Activated T-helper 2 cell treated with anti-CD3 and anti-CD28 coated beads, Interferon-gamma antibody, Interleukin-2, Interleukin-4, amounts not matched to agents 10 μg/mL and 5 μg/mL and 100 μg/mL, durations not matched to agents 14 hours and 24 hours and 36 hours (primary cell): ENCODE measurements at places on chromosomes 11 and 22. TPM values are rescaled to one million over a fixed set of nuclear protein-coding genes. Genes with fewer than 3 reads are reported as not detected.

- H3K4me1 ChIP-seq, result peaks cover 45% of the 10 kb centered on the region
- no peak overlapping the region for H3K27ac ChIP-seq
- H3K27me3 ChIP-seq, result no peaks in the 10 kb centered on the region
- H3K4me3 ChIP-seq, result no peak overlapping the region
- DNase-seq, result peak; percentile 11
These were observed 75.8 kb downstream of the CD44 start for GRCh38 chr11:35214792-35215193.

DNA sequence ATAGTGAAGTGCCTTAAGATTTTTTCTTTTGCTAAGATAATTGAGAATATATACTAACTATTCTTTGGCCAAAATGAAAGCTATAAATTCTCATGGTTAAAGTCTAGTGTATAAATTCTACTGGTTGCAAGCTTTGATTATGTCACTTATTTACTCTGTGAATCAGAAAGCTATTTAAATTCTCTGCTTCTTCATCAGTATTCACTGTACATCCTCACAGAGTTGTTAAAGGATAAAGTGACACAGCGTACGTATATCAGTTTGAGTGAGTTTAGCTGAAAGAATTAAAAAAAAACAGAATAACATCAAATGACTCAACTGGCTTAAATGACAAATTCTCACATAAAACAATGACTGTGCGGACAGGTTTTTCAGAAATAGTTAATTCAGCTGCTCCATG, 453.1 kb downstream of the NELL1 start:
- no peak for DNase-seq
- H3K4me3 ChIP-seq, result no peak overlapping the region
- H3K36me3 ChIP-seq, result no peaks in the 10 kb centered on the region
- H3K27me3 ChIP-seq, result no peaks in the 10 kb centered on the region
- no peaks in the 10 kb centered on the region for H3K4me1 ChIP-seq
- no peak overlapping the region for H3K27ac ChIP-seq

GRCh38 chr22:25651332-25652085, 87.0 kb downstream of the GRK3 start:
- no peak overlapping the region for H3K27ac ChIP-seq
- no peak overlapping the region for H3K4me3 ChIP-seq
- no peak for DNase-seq
- peaks cover 49% of the 10 kb centered on the region for H3K36me3 ChIP-seq

DNA sequence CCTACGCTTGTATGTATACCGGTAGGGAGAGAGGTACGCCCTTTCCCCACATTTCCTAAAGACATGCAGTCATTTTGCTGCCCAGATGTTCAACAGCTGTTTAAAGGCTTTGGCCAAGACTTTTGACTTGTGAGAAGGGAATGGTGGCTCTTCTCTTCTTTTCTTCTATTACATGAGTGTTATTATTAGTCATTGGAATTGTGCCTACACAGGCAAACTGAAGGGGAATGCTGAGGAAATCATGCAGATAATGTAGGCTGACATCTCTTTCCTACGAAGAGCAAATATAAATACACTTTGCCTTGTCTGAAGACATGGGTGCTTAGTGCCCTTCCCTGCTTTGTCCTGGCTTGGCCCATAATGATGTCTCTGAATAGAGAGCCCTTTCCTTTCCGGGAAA, 194.3 kb upstream of the NARS2 start:
- no peak overlapping the region for H3K4me3 ChIP-seq
- no peaks in the 10 kb centered on the region for H3K4me1 ChIP-seq
- no peaks in the 10 kb centered on the region for H3K36me3 ChIP-seq
- DNase-seq, result no peak
- H3K27ac ChIP-seq, result no peak overlapping the region

GRCh38 chr11:57406337-57406904, 16.0 kb upstream of the PRG2 start:
- H3K4me1 ChIP-seq, result peaks cover 30% of the 10 kb centered on the region
- DNase-seq, result no peak
- H3K4me3 ChIP-seq, result peak overlapping the region; percentile 2
- H3K36me3 ChIP-seq, result peaks cover 64% of the 10 kb centered on the region
- peak overlapping the region; percentile 98 for H3K27ac ChIP-seq

GRCh38 chr11:75450236-75450635, 17.2 kb upstream of the KLHL35 start:
- no peaks in the 10 kb centered on the region for H3K36me3 ChIP-seq
- peaks cover under 1% of the 10 kb centered on the region for H3K27me3 ChIP-seq
- H3K4me3 ChIP-seq, result no peak overlapping the region
- H3K27ac ChIP-seq, result no peak overlapping the region
- no peaks in the 10 kb centered on the region for H3K4me1 ChIP-seq

GRCh38 chr22:20299746-20300136, 20.1 kb downstream of the DGCR6L start:
- peaks cover 26% of the 10 kb centered on the region for H3K27me3 ChIP-seq
- no peak overlapping the region for H3K27ac ChIP-seq
- no peaks in the 10 kb centered on the region for H3K36me3 ChIP-seq
- H3K4me1 ChIP-seq, result peaks cover 2% of the 10 kb centered on the region

DNA sequence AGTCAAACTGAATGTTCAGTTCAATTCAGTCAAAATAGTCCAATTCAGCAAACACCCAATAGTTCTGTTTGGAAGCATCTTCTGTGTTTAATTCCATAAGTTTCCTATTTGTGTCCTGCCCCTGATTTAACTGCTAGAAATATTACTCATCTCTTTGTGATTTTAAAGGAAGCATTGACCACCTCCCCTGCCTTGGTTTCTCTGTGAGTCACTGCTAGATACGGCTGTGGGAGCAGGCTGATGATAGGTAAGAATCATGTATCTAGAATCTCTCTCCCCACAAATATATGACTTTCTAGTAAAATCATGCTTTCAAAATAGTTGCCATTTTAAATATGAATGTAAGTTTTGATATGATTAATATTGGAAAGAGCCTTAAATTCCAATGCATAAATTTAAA, 888.5 kb downstream of the NTM start:
- no peaks in the 10 kb centered on the region for H3K36me3 ChIP-seq
- no peaks in the 10 kb centered on the region for H3K4me1 ChIP-seq
- DNase-seq, result no peak
- H3K27ac ChIP-seq, result no peak overlapping the region
- no peaks in the 10 kb centered on the region for H3K27me3 ChIP-seq

DNA sequence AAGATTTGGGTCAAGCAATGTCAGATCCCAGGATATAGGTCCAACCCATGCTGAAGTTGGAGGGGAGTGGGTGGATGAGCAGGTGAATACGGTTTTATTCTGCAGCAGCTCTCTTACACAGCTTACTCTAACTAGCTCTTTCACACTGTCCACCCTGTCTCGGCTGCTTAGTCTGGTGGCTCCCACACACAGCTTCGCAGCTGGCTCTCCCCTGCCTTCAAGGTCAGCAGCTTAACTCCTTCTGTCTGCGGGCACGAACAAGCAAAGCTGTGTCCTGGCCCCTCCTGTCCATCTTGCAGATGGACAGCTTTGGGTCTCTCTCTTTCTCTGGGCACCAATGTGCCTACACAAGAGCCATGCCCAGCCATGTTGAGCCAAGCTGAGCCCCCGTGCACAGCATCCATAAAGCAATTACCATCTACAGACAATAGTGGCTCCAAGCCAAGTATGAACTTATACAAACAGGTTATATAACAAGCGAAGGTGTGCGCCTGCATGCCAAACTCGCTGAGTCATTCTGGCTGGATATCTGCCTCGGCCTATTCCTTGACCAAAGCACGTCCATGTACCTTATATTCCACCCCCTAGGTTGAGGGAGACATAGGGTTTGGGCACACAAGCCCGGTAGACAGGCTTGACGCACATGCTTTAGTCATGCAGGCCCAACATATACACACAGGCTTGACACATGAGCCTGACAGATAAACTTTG, 1307.8 kb upstream of the RAG2 start:
- no peak for DNase-seq
- H3K4me1 ChIP-seq, result no peaks in the 10 kb centered on the region
- H3K4me3 ChIP-seq, result no peak overlapping the region
- H3K27me3 ChIP-seq, result no peaks in the 10 kb centered on the region
- H3K27ac ChIP-seq, result no peak overlapping the region

MGAT3 gene
- total RNA-seq, result 0.11 and 0.21 TPM in 2 replicates

GRCh38 chr22:31579835-31580242, 82.2 kb downstream of the PISD start:
- peaks cover 79% of the 10 kb centered on the region for H3K36me3 ChIP-seq
- peak overlapping the region; percentile 13 for H3K27ac ChIP-seq
- H3K4me1 ChIP-seq, result peaks cover 31% of the 10 kb centered on the region
- H3K27me3 ChIP-seq, result no peaks in the 10 kb centered on the region
- DNase-seq, result no peak

DNA sequence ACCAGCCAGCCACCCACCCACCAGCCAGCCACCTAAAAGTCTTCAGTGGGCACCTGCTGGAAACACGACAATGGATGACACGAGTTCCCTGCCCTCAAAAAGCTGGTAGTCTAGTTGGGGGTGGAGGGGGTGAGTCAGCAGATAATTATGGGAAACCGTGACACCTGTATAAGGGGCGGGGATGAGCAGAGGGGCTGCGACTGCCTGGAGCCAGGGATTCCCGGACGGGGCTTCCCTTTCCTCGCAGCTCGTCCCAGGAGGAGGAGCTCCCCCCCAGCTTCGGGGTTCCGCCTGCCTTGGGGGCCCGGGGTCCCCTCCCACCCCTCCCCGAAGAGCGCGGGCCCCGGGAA, 2.3 kb upstream of the RTN4RL2 start:
- no peak overlapping the region for H3K4me3 ChIP-seq
- H3K36me3 ChIP-seq, result no peaks in the 10 kb centered on the region
- DNase-seq, result no peak
- peaks cover 22% of the 10 kb centered on the region for H3K4me1 ChIP-seq
- H3K27ac ChIP-seq, result no peak overlapping the region
- peaks cover 49% of the 10 kb centered on the region for H3K27me3 ChIP-seq

DNA sequence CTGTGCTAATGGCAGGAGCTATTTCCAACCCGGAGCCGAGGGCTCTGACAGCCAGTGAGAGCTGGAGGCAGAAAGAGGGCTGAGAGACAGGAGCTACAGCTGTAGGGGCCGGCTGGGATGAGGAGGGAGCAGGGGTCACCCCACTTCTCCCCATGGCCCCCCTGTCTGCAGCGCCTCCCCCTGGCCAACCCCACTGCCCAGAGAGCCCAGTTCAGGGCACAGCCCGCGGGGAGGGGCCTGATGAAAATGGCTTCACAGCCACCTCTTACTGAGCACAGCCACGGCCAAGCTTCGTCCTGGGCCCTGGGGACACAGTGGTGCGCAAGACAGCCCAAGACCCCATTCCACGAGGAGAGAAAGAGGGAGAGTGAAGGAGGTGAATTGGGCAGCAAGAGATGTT, 27.9 kb downstream of the RPL3 start:
- no peaks in the 10 kb centered on the region for H3K36me3 ChIP-seq
- no peak overlapping the region for H3K27ac ChIP-seq
- H3K27me3 ChIP-seq, result no peaks in the 10 kb centered on the region
- DNase-seq, result no peak
- no peaks in the 10 kb centered on the region for H3K4me1 ChIP-seq

ZNF214 gene
- total RNA-seq, result not detected in 2 replicates

GRCh38 chr11:57310630-57311086, 14.1 kb downstream of the TNKS1BP1 start:
- H3K27ac ChIP-seq, result no peak overlapping the region
- H3K4me1 ChIP-seq, result peaks cover 3% of the 10 kb centered on the region
- peak overlapping the region; percentile 28 for H3K4me3 ChIP-seq
- no peaks in the 10 kb centered on the region for H3K27me3 ChIP-seq
- peaks cover 4% of the 10 kb centered on the region for H3K36me3 ChIP-seq
- no peak for DNase-seq

DNA sequence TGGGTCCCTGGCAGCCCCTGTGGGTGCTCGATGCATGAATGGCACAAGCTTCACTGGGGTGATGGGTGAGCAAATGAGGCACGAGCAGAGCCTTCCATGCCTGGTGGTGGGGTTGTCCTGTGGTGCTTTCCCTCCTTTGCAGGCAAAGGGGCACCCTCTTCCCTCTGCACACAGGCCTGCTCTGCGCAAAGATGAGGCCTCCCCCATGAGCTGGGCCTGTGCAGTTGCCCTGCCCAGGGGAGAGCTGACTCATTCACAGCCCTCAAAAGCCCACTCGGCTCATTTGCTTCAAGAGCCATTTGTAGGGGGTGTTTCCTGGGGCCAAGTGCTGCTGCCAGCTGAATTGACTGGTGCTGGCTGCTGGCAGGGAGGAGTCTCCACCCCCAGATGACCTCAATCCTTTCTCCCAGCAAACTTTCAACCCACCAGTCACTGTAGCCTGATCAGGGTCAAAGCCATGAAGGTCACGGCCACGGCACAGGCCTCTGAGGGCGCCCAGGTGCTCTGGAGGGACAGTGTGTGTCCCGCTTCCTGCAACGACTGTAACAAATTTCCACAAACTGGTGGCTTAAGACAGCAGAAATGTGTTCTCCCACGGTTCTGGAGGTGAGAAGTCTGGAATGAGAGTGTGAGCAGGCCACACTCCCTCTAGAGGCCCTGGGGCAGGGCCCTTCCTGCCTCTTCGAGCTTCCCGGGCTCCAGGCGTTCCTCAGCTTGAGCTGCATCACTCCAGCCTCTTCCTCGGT, 48.8 kb upstream of the ANO1 start:
- H3K4me3 ChIP-seq, result no peak overlapping the region
- H3K27ac ChIP-seq, result no peak overlapping the region
- H3K36me3 ChIP-seq, result no peaks in the 10 kb centered on the region
- no peaks in the 10 kb centered on the region for H3K4me1 ChIP-seq
- H3K27me3 ChIP-seq, result peaks cover 2% of the 10 kb centered on the region

DNA sequence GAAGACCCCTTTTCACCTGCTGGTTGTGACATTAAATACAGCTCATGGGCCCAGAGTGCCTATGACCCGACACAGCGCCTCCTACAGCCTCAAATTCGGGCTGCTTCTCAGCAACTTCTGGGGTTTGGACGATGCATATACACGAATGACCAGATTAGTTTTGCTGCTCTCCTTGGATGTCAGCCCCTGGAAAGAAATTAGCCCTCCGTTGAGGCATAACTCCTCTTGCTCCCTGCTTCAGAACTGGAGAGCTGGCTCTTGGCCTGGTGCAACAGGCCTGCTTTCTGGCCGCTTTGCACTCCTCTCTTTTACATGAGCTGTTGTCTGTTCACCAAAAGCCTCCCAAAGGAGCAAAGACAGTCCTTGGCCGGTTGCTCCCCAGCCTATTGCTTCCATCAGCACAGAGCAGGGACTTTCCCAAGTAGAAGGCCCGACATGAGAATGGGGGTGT, 3.3 kb downstream of the TECTA start:
- H3K27ac ChIP-seq, result no peak overlapping the region
- peaks cover 3% of the 10 kb centered on the region for H3K27me3 ChIP-seq
- no peaks in the 10 kb centered on the region for H3K4me1 ChIP-seq
- no peaks in the 10 kb centered on the region for H3K36me3 ChIP-seq

- H3K4me1 ChIP-seq, result peaks cover 7% of the 10 kb centered on the region
- DNase-seq, result no peak
- H3K27ac ChIP-seq, result no peak overlapping the region
- H3K27me3 ChIP-seq, result peaks cover 62% of the 10 kb centered on the region
- H3K4me3 ChIP-seq, result peak overlapping the region; percentile 10
- H3K36me3 ChIP-seq, result no peaks in the 10 kb centered on the region
These were observed 2.1 kb downstream of the NECTIN1 start for GRCh38 chr11:119726585-119727522.

DNA sequence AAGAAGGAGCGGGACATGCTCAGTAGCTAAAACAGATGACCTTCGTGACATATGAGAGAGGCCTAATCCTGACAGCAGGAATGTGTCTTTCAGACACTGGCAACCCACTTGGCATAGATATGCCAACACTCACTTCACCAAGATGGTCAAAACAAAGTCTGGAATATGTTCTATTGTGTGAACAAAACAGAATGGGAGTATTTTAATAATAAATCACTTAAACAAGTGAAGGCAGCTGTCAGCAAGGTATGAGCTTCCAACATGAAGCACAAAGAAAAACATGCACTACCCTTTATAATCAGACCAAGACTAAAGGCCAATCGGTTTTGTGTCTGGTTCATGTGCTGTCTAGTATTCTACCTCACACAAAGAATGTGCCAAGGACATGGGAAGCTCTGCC, 23.1 kb downstream of the CCDC34 start:
- no peaks in the 10 kb centered on the region for H3K36me3 ChIP-seq
- H3K4me1 ChIP-seq, result no peaks in the 10 kb centered on the region
- no peak overlapping the region for H3K27ac ChIP-seq
- no peak overlapping the region for H3K4me3 ChIP-seq
- H3K27me3 ChIP-seq, result no peaks in the 10 kb centered on the region
